ENCODE measurements at places on chromosomes 11 and 22. TPM values are rescaled to one million over a fixed set of nuclear protein-coding genes. Genes with fewer than 3 reads are reported as not detected.

GRCh38 chr22:49201046-49201970, 626.4 kb downstream of the BRD1 start:
- DNase-seq, result no peak

SAA2 gene
- not detected for total RNA-seq

OR5B21 gene
- 3.9 TPM for total RNA-seq

GRCh38 chr11:102157219-102157618, 47.0 kb downstream of the YAP1 start:
- DNase-seq, result no peak

GRCh38 chr11:21511835-21512440, 680.9 kb upstream of the ANO5 start:
- DNase-seq, result no peak

- DNase-seq, result no peak
These were observed 40.2 kb upstream of the CCDC90B start for GRCh38 chr11:83326326-83326725.

- DNase-seq, result peak; percentile 68
These were observed 18.2 kb downstream of the ZBTB16 start for GRCh38 chr11:114077482-114078305.

DNA sequence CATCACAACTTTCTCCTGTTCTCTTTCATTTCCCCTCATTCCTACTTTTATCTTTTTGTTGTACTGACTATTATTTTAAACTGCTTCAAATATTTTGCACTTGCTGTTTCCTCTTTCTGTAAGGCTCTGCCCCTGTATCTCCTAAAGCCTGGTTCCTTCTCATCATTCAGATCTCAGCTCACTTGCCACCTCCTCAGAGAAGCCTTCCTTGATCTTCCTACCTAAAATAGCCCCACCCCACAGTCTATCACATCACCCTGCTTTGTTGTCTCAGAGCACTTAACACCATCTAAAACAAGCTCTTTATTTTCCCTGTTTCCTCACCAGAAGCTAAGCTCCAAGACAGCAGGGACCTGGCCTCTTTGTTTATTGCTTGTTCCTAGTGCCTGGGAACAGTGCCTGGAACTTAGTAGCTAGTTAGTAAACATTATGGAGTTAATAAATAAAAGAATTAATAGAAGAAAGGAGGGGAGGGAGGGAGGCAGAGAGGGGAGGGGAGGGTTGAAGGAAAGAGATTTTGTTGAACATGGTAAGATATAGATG, 2.5 kb upstream of the STK33 start:
- DNase-seq, result no peak

C11orf87 gene
- total RNA-seq, result not detected

GRCh38 chr22:42811459-42811858, 45.6 kb downstream of the ARFGAP3 start:
- no peak for DNase-seq

DNA sequence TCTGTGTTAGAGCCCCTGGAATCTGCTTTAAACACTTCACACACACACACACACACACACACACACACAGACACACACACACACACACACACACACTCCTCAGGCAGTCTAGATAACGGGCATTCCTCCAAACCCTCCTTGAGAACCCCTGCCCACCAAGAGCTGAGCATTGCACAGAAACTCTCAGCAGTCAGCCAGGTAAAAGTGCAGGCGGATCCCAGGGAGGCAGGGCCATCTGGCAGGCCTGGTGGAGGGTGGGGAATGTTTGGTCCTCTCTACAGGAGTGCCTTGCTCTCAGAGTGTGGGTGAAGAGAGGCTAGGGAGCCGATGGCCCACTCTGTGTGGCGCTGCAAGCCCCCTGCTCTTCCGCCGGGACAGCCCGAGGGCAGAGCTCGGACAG, 190.2 kb downstream of the BUD13 start:
- DNase-seq, result no peak

DNA sequence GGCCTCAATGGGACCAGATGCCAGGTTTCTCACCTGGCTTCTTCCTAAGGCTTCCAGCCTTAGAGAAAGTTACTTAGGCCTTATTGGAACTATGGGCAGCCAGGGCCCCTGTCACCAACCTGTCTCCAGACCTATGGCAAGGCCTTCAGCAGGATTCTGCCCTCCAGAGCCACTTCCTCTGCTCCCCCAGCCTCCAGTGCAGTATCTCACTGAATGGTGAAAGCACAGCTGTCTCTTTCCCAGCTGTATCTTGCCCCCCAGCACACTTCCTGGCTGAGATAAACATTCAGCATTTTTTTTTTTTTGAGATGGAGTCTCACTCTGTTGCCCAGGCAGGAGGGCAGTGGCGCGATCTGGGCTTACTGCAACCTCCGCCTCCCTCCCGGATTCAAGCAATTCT, 1.5 kb downstream of the SLC2A11 start:
- DNase-seq, result peak; percentile 26

DNA sequence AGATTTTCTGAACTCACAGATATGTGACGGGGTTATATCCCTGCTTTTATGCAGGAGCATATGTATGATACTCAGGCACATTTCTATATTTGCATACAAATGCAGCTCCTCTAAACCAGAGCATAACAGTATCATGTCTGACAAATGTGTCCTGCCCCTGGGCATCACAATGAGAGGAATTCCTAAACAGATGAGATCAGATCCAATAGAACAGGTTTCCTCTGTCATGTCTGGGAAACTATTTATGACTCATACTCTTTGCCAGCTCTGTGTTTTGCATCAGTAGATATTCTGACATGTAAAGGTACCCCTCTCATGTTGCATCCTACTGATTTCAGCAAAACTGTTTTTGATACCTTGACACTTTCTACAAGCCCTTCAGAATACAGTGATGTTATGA, 29.4 kb downstream of the SYT9 start:
- no peak for DNase-seq
